NCI-H345 (cell line): ENCODE measurements at places on chromosomes 5 and 9.

DNA sequence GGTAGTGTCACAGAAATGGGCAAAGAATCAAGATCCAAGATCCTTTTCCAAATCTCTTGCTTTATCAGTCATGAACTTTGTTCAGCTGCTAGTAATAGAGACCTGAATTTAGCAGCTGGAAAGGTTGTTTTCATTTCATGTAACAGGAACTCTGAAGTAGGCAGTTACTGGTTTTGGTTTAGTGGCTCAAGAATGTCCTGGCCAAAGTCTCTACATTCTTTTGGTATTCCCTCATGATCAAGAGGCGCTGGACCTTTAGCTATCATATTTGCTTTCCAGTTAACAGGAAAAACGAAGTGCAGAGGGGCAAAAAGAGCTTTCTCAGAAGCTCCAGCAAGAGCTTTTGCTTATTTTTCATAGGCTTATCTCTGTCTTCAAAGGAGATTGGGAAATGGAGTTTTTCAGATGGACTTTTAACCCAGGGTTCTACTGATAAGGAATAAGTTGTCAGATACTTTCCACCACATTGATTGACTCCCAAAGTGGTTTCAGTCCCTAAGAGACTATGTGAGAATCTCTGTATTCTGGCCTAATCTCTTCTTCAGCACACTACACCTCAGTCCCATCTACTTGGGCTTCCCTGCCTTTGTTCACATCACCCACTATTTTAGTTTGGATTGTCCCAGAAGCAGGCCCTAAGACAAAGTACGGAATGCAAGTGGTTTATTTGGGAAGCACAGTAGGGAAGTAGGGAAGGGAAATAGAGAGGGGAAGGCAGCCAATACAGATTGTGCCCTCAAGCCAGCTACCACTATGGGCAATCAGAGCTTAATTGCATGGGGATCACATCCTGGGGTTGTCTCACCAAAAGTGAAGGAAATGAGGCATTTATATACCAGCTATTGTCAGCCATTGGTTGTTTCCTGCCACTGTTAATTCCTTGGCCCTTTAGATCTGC, 359.3 kb downstream of the LRRC70 start:
- DNase-seq, result no peak

DNA sequence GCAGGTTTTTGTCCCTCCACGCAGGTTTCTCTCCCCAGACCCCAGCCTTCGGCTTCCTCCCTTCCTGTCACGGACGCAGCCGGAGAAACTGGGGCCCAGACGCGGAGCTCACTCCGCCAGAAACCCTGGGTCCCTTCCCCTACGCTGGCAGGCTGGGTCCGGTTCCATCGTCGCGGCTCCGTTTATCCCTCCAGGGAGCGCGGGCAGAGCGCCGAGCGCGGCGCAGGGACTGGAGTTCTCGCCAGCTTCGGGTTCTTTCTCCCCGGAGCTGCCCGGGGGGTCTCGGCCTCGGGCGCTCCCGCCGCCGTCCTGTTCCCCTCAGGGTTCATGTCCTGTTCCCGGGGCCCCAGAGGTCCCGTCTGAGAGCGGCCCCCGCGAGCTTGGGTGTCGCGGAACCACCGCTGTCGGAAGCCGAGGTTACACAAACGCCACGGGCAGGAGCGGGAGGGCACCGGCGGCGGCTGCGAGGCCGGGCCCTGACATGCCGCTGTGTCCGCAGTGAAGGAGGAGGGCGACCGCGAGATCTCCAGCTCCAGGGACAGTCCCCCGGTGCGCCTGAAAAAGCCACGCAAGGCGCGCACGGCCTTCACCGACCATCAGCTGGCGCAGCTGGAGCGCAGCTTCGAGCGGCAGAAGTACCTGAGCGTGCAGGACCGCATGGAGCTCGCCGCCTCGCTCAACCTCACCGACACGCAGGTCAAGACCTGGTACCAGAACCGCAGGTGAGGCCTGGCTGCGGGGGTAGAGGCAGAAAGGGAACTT, 4.6 kb downstream of the BARHL1 start:
- DNase-seq, result no peak

DNA sequence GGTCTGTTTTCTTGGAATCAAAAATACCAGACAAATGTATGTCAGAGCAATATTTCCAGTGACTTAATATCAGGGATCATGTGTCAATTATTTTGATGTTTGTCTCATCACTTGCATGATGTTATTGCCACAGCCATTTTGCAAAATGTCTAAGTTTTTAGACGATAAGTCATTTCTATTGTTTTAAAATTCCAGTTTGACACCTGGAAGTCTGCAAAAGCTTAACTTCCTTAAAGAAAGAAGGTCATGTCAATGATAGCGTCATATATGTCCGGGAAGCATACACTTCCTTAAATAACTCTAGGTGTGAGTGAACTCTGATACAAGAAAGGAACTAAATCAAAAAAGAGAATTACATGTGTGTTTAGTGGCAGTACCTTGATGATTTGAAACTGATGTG, 259.5 kb downstream of the EDIL3 start:
- no peak for DNase-seq

DNA sequence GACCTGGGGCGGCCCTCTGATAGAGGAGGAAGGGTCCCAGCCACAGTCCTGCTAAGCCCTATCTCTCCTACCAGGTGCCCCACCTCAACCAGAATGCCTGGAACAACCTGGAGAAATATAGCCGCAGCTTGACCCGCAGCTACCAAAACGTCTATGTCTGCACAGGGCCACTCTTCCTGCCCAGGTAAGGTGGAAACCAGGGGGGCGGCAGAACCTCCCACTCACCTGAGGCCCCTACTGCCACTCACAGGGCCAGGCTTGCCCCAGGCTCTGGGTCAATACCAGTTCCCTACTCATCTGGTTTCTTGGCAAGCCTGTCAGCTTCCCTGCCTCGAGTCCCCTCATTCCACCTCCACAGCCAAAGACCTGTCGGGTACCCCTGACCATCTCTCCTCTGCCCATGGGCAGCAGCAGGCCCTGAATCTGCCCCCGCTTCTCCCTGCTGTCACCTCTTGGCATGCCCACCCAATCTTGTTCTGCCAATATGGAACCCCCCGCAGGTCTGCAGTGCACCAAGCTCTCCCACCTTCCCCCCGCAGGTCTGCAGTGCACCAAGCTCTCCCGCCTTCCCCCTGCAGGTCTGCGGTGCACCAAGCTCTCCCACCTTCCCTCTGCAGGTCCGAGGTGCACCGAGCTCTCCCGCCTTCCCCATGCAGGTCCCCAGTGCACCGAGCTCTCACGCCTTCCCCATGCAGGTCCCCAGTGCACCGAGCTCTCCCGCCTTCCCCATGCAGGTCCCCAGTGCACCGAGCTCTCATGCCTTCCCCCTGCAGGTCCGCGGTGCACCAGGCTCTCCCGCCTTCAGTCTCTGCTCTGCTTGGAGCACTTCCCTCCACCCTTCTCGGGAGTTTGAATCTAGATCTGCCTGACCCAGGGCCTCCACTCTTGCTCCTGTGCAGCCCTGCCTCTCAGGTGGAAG, 2.6 kb downstream of the ENDOG start:
- no peak for DNase-seq

GRCh38 chr9:77981332-77981731, 50.3 kb downstream of the GNAQ start:
- DNase-seq, result no peak
